ENCODE measurements at places on chromosomes 6 and 20.

DNA sequence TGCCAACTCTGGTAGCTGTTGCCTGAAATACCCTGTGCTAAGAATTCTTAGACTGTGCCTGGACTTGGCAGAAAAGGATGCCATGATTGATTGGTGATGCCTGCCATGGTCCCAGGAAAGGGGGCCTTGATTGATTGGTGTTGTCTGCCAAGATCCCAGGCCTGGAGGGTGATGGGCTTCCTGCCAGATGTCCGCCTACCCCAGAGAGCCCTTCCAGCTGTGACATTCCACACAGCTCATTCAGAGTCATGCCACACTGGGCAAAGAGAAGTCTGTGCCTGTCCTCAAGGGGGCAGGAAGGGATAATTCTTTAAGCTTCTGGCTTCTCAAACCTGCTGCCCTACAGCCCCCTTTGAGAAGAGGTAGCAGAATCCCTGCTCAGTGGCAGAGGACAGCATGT, 24.6 kb downstream of the RIMS4 start:
- peak; percentile 61 for DNase-seq

DNA sequence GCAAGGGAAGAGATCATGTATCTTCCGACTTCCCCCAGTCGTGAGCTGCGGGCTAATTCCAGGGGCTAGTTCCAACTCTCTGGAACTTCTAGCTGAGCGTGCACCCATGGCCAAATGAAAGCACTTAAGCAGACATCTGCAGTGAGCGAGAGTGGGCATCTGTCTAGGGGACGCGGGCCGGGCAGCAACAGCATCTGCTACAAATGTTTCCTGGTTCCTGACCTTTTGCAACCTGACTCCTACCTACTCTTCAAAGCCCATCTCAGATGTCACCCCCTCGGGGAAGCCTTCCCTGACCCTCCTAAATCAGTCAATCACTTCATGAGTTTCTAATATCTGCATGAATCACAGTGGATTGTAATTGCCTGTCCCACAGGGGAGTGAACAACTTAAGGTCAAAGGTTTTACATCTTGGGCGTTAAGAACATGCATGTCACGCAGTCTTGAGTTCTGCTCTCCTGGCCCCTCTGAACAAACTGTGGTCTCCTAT, 141.9 kb downstream of the CEBPB start:
- no peak for DNase-seq

DNA sequence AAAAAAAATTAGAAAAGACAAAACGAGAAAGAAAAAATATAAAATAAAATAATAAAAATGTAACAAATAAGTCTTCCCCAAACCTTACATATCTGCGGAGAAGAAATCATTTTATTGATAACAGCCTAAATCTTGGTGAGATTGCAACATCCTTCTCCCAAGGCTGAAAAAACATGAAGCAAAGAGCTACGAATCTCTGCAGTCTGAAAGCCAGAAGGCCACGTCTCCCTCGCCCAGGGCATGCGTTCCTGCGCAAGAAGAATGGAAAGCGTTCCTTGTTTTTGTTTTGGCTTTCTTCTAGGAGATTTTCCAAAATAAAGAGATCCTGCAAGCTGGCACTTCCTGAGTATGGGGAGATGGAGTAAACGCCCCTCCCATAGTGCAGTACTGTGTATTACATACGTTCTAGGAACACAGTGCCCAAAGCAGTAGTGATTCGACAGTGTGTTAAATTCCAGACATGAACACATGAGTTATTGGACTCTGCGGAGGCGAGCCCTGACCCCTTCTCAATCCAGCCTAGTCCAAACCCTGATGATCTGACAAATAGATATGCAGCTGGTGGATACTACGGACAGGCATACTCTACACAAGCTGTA, 126.7 kb upstream of the RREB1 start:
- no peak for DNase-seq

DNA sequence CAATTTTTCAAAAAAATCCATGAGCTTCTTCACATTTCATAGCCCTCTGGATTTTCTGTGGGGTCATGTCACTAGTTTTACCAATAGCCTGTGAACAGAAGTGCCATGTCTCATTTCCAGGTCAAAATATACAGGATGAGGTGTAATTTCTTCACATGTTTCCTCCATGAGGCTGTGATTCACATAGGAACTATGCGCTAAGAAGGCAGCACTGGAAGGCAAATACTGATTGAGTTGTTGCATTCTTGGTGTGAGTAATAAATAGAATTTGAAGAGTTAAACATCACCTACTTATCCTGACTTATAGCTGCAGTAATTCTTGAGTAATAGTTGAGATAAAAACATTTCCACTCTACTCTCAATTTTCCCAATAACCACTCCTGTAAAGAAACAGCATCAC, 442.3 kb downstream of the HAO1 start:
- peak; percentile 6 for DNase-seq

DNA sequence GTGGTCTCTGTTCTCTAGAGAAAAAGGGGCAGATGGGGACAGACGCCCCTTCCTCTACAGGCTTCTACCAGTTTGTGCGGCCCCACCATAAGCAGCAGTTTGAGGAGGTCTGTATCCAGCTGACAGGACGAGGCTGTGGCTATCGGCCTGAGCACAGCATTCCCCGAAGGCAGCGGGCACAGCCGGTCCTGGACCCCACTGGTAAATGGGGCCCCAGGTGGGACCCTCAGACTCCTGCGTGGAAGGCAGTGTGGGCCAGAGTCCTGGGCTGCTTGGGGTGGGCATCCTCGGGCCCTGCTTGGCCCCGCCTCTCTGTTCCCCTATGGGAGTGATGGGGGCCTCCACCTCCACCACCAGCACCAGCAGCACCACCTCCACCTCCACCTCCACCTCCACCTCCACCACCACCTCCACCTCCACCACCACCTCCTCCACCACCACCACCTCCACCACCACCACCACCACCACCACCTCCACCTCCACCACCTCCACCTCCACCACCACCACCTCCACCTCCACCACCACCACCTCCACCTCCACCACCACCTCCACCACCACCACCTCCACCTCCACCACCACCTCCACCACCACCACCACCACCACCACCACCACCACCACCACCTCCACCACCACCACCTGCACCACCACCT, 3.2 kb upstream of the TNFRSF6B start:
- DNase-seq = peak; percentile 38

DNA sequence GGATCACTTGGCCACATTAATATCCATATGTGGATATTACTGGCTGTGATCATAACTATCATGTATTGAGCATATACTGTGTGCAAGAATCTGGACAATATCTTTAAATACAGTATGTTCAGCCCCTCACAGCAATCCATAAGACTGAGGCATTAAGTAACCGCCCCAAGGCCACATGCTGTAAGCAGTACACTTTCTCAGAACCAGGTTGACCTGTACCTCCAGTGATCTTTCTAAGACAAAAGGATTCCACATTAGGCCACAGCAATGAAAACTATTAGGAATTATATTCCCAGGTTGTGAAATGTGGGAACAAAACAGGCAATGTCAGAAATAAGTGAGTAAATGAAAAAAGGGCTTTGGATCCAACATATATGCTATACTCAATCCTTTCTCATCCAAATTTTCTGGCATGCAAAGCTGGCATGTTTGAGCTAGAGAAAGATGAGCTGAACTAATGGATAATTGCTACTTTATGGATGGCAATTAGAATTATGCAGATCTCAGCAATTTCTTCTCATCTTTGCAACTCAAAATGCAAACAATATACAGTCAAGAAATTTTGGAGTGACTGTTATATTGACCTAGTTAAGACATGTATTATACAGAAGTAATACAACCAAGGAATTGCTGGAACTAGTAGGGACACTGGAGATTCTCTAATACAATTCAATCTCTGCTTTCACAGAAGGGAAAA, 86.9 kb downstream of the KIF6 start:
- DNase-seq = no peak

DNA sequence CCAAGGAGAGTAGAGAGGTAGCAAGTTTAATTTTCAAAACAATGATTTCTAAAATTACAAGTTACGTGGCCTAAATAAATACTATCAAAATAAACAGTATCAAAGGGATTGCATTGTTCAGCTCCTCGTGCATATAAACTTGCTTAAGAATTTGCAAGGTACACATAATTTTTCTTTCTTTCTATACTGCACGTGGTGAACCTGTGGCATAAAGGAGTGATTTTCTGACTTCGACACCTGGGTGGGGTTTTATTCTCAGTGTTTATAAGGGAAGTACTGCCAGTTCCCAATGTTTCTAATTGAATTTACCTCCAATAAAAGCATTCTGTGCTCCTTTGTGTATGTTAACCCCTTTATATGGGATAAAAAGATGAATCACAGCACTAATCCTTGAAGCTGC, 50.1 kb upstream of the C20orf144 start:
- DNase-seq = no peak

DNA sequence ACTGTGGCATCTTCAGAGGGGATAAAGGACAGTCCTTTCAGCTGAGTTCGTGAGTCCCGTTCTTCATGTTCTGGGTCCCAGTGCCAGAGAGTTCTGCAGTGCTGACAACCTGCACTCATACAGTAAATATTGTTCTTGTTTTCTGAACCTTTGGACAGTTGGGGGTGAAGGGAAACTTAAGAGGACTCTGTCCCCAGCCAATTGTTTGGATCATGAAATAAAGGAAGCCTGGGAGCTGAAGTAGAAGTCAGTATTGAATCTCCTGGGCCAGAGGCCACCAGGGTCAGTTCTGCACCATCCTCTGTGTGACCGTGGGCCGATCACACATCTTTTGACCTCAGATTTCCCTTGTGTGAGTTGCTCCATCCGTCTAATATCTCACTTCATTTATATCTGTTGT, 3.2 kb downstream of the SLC2A12 start:
- DNase-seq = no peak

GRCh38 chr6:74867291-74867690, 338.6 kb downstream of the COL12A1 start:
- no peak for DNase-seq

DNA sequence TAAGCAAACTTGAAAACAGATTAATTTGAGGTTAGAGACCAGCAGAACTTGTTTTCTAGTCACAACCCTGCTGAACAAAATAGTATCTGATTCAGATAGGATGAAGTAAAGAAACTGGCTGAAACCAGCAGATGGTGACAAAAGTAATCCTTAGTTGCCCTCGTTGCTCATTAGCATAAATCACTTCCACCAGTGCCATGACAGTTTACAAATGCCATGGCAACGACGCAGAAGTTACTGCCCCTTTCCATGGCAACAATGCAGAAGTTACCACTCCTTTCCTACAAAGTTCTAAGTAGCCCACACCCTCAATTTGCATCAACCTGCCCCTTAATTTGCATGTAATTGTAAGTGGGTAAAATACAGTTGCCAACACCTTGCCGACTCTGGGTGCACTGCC, 23.7 kb downstream of the SNRPB start:
- DNase-seq = no peak

DNA sequence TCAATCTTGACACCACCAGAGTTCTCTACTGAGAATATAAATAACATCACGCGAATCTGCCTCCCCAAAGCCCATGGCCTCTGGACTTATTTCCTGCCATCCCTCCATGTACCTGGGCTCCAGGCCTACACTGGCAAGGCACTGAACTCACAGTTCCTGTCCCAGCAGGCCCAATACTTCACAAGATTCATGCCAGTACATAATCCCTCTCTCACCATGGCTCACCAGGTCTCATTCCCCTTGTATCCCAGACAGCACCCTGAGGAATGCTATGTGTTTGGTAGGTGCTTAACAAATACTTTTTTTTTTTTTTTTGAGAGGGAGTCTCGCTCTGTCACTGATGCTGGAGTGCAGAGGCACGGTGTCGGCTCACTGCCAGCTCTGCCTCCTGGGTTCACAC, 1.9 kb downstream of the KIF16B start:
- no peak for DNase-seq

- DNase-seq = peak; percentile 50
Measured at GRCh38 chr20:50186151-50186885, 4.3 kb upstream of the CEBPB start.

DNA sequence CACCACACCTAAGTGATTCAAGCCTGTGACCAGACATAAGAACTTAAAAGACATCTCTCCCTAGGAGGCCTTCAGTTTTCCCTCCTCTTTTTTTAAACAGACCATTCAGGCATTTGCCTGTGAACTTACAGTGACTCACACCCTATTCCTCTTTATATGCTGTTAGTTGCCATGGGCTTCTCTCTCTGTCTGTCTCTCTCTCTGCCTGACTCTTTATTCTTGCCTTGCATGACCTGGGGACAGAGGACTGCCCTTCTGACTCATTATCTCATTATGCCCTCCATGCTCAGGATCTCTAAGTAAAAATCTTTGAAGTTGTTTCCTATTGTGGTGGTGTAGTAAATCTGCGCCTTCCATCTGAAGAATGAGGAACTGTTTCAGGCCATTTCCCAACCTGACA, 442.2 kb upstream of the MAN1A1 start:
- DNase-seq = no peak

DNA sequence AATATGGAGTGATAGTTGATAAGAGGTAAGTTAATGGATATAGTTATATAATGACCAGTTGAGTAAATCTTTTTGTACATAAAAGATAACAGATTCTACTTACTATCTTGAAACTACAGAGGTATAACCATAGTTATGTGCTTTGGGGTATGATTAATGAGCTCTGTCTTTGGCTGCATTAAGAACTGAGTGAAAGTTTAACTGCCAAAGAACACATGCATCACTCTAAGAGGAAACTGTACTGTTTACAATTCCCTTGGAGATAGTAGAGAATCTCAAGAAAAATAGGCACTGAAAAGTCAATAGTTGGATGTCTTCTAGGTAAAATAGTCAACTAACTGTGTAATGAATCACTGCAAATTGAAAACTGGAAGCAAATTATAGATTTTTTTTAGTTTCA, 1129.5 kb downstream of the EPHA7 start:
- DNase-seq = no peak

GRCh38 chr6:100121854-100122609, 128.0 kb upstream of the MCHR2 start:
- DNase-seq = no peak

DNA sequence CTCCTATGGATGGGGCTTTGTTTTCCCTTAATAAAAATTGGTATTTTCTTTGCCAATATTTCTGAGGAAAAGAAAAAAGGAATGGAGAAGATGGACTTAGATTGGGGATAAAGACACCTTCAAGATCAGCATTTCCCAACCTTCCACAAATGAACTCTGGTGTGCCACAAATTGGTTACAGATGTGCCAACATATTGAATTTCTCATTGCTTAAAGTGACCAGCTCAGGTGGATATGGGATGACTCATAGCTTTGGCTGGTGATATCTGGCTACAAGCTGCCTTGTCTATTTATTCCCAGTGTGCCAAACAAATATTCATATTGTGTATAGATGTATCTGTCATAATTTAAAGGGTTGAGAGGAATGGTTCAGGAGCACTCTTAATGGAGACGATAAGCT, 32.5 kb downstream of the THEMIS start:
- no peak for DNase-seq

DNA sequence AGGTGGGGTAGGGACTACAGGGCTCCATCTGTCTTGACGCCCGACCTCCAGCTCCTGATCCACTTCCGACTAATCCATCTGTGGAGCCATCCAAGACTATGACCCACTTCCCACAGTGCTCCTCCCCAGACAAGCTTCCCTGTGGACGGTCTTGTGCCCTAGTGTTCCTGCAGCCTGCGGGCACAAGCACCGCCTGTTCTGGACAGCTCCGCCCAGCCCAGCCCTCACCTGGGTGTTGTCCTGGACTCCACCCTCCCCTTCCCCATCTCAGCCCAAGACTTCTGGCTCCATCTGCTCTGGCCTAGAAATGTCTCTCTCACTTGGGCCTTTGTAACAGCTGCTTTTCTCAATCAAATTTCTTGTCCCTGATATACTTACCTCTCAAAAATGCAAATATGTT, 102.0 kb downstream of the MAFB start:
- no peak for DNase-seq
